ENCODE measurements at places on chromosomes 1 and 21. TPM values are rescaled to one million over a fixed set of nuclear protein-coding genes. Genes with fewer than 3 reads are reported as not detected.

DNA sequence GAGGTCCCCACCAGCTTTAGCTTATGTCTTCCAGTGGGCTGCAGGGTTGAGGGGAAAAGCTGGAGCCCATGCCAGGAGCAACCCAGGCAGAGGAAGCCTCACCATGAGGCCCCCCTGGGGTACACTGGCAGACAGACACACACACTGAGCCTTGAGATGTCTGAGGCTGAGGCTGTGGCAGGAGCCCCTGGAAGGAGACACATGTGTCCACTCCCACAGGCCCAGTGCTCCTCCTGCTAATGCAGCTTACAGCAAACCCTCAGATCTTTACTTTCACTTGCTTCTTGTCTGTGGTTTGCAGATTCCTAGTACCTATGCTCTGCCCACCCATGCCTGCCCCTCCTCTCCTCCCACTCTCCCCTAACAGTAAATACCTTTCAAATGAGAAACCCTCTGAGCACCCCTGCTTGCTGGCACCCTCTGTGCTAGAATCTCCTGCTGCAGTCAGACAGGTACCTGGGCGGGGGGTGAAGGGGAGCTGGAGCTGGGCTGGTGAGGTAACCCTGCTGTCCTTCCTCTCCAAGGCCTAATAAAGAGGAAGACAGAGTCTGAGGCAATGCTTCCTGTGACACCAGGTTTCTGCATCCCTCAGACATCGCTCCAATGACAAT is 63.4 kb upstream of the NEK2 start:
- no peak for DNase-seq

DNA sequence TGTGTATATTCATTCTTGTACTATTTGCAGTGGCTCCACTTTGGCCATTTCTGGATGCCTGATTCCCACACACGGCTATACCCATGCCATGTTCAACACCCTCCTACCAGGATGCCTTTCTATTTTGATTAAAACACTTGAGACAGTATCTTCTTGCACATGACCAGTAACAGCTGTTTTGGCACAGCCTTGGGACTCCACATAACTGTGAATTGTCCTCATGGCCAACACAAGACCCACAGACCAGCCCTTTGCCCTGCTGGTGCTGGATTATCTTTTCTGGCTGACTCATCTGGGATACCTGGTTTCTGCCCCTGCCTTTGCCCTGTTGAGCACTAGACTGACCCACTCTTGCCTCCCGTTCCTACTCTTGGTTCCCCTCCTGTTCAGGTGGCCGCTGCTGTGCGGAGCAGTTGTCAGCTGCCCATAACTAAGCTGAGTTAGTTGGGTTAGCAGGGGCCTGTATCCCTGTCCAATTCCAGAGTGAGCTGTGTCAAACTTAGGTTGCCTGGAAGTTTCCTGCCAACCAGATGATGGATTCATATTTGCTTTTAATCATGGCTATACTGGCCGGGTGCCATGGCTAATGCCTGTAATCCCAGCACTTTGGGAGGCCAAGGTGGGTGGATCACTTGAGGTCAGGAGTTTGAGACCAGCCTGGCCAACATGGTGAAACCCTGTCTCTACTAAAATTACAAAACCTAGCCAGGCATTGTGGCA is 10.8 kb upstream of the EYA3 start:
- DNase-seq, result no peak

- no peak for DNase-seq
Measured at GRCh38 chr1:155961937-155962336, 16.4 kb downstream of the ARHGEF2 start.

DNA sequence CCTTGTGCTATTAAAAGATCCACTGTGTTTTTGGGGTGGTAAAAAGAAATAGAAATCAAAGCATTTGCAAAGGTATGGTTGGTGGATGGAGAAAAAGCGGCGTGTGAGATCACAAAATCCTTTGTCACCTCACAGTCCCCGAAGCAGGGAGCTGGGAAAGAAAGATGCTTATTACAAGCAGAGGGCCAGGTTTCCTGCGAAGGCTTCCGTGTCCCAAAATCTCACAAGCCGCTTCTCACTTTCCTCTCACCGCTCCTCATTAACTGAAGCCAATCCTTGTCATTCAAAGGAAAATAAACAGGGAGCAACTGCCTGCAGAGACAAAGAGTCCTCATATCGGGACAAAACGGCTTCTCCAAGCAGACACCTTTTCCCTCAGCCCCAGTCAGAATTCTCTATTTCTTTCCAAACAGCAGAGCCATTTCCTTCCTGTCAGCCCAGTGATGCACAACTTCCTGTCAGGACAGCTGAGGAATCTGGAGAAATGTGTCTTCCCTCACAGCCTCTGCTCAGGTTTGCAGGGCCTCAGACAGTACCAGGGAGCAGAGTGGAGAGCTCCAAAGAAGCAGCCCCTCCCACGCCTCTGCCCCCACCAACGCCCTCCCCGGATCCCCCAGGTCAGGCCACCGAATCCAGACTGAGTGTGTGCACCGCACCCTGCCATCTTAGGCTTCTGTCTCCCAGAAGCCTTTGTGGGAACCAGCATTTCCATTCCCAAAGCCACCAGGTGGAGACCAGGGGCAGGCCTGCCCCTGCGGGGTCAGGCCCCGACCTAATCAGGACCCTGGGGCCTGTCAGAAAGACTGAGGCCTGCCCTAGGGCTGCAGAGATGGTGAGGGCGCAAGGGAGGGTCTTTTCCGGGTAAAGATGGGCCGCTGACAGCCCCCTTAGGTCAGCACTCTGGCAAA is 29.6 kb downstream of the KCNN3 start:
- no peak for DNase-seq

GPR137B gene
- 91.6 TPM for total RNA-seq

MTR gene
- total RNA-seq, result 64.0 TPM

Data from sciatic nerve (tissue), 2 donors.